Fibroblast of skin of scalp (primary cell): ENCODE measurements at places on chromosomes 12 and 14.

DNA sequence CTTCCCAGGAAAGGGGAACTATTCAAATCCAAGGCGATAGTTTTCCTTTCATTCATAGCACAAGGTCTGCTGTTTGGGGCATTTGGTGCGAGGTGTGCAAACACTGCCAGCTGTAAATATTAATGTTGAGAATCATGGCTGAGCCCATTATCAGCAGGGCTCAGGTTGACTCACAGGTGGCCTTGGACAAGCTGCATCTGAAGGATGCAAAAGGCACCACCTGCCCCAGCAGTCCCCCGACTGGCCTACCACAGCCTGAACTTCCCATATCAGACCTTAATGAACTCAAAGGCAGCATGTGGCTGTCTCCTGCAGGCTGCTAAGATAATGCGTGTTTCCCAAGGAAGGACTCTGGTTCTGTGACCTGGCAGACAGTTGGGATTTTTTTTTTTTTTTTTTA is 93.3 kb upstream of the MAP1LC3B2 start:
- no peak for DNase-seq

DNA sequence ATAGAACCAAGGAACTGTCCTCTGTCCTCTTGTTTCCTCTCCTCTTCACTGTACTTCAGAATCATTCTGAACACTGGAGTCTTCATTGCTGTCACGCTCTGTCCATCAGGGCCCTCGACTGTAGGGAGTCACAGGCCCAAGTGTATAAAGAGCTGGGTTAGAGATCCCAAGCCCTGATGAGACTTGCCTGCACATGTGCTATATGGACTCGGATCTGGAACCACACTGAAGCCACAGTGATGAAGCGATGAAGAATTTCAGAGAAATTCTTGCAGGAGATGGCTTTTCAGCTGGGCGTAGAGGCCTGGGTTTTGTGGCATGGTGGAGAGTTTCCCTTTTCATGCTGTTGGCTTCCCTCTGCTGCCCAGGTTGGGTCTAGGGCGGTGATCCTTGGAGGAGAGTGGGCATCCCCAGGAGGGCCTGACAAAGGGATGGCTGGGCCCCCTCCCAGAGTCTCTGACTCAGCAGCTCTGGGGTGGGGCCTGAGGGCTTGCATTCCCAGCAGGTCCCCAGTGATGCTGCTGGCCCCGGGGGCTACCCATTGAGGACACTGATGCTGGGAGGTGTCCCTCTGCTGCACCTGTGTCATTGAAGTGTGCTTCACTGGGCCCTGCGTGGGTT is 39.6 kb upstream of the YY1 start:
- DNase-seq, result no peak

- DNase-seq, result no peak
Observed at GRCh38 chr14:53570411-53571387, 385.9 kb downstream of the BMP4 start.

DNA sequence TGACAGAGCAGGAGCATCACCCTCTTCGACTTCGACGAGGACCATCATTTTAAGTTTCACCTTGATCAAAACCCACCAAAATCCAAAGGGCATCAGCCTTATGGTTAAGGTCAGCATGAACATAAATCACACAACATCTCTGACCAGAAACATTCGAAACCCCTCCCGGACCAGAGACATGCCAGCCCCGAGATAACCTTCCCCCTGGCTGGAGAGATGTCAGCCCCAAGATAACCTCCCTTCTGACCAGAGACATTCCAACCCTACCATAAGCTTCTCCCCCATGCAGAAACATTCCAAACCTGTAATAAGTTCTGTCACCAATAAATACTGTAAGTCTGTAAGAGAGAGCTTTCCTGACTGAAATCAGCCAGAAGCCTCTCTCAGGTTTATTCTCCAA is 6.3 kb downstream of the PCNX4 start:
- DNase-seq, result no peak

DNA sequence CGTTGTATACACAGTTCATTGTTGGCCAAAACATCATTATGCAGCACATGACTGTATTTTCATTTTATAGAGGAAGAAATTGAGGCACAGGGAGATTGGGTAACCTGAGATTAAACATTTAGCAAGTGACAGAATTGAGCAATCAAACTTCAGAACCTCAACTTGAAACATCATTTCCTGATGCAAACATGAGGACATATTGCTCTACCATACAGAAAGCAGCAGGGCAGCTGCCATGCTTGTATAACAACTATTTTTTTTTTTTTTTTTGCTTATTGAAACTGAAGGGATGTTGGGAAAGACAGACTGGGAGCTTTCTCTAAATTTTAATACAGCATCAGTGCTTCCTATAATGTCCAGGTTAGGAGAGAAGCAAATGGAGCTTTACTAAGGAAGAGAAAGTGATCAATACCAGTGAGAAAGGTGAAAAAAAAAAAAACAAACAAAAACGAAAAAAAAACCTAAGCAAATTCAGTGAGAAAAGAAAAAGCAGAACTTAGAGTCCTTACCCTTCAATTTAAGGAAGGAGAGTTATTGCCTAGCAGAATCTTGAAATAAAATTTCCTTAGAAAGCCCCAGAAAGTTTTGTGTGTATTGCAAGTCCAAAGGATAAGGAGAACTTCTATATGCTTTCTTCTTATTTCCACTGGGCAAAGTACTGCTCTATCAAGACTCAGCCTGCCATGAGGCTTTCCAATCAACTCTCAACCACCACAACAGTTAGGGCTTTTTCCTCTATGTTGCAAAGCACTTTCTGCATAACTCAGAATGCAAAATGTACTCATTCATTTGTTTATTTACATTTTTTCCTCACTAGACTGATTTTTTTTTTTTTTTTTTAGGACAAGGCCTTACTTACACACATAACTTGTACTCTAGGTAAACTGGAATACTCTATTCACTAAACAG is 21.6 kb downstream of the BTG1 start:
- DNase-seq, result no peak

DNA sequence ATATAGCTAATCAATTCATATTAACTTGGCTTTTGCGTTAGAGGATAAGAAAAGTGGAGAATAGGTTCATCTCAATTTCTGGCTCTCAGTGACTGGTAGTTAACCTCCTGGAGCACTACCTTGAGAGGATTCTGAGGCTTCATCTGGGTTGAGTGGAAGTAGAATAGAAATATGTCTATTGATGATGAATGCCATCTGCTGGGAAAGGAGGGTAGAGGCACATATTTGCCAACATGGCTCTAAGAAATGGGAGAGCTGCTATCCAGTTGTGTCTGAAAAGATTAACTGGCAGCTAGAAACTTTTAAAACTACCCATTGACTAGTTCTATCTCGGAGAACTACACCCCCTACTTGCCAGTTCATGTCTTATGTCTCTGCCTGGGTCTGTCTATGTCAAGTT is 530.1 kb downstream of the NRXN3 start:
- DNase-seq, result peak; percentile 6

- no peak for DNase-seq
Observed at GRCh38 chr12:127240249-127240929, 1026.6 kb upstream of the TMEM132C start.

- no peak for DNase-seq
Observed at GRCh38 chr12:3165078-3165980, 88.2 kb downstream of the TSPAN9 start.

- DNase-seq, result no peak
Observed at GRCh38 chr14:90541076-90541634, 144.3 kb downstream of the CALM1 start.

DNA sequence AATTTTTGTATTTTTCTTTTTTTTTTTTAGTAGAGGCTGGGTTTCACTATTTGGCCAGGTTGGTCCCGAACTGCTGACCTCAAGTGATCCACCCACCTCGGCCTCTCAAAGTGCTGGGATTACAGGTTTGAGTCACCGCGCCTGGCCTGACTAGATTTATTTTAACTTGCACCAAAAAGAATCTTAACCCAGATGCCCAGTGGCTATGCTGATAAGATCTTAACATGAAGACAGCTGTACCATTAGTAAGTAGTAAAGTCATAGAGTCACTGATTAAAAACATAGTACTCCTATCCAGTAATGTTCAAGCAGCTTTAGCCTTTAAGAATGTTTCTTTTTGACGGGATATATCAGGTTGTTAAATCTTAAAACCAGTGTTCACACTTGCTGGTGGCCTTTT is 1061.8 kb upstream of the FLRT2 start:
- DNase-seq, result no peak

- no peak for DNase-seq
Observed at GRCh38 chr12:29625359-29625953, 128.0 kb upstream of the OVCH1 start.

DNA sequence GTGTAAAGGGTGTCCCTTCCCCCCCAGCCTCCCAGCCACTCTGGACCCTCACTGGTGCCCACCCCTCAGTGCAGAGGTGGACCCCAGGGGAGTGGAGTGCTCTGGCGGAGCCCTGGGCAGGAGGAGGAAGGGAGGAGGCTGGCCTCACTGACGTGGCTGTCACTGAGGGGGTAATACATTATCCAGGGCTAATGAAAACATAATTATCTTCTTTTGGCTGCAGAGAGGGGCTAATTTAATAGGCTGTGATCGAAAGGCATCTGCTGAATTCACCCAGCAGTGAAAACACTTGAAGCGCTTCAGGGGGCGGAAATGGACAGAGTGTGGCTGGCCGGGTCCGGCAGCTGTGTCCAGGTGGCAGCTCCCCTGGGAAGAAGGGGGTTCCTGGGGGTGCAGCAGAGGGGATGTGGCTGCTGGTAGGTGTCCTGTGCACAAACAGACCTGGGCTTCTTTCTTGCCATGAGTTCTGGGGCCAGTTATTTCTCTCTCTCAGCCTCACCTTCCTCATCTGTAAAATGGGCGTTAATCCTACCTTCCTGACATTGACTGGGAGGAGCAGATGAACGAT is 3.7 kb upstream of the NOS1 start:
- no peak for DNase-seq

DNA sequence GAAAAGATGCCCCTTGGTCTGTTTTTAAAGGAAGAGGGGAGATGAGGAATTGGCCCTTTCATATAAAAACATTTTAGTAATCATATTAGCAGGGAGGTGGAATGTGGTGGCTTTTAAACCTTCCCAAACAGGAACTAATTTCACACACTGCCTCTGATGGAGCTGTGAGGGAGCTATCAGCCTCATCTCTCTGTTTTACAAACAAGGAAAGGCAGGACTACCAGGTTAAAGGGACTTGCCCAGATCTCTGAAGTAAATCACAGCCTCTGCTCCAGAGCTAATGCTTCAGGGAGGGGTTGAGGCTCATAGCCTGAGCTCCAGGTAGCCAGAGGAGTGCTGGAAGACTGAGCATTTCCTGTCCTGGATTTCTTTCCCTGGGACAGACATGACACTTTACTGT is 1.1 kb upstream of the BMP4 start:
- no peak for DNase-seq

DNA sequence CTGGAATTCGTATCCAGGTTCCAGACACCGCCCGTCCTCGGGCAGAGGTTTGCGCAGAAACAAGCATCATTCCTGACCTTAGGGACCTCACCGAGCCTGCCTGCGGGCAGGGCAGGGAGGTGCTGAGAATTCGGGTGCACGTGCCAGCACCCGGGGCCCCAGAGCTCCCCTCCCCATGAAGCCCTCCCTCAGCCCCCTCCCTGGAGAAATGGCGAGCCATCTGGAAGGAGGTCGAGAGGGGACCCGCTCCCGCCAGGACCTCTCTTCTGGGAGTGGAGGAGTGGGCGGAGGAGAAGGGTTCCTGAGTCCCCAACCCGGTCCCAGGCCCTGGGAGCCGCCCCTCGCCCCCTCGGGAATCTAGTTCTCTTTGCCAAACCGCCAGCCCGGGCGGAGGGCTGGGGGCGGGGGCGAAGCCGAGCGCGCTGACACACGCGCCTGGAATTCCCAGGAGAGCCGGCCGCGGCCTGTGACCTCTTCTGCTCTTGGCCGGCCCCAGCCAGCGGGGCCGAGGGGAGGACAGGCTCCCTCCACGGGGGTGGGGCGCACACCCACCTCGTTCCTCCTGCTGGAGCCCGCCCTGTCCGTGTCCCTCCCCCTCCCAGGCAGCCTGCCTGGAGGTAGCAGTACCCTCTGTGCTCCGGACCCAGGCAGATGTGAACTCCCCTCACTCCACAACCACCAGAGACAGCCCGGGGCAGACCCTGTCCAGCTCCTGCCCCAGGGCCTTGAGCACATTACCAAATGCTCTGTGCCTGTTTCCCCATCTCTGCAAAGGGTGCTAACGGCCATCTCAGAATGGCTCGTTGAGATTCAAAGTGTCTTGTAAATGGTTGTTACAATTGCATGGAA is 23.0 kb upstream of the GPR132 start:
- peak; percentile 63 for DNase-seq

DNA sequence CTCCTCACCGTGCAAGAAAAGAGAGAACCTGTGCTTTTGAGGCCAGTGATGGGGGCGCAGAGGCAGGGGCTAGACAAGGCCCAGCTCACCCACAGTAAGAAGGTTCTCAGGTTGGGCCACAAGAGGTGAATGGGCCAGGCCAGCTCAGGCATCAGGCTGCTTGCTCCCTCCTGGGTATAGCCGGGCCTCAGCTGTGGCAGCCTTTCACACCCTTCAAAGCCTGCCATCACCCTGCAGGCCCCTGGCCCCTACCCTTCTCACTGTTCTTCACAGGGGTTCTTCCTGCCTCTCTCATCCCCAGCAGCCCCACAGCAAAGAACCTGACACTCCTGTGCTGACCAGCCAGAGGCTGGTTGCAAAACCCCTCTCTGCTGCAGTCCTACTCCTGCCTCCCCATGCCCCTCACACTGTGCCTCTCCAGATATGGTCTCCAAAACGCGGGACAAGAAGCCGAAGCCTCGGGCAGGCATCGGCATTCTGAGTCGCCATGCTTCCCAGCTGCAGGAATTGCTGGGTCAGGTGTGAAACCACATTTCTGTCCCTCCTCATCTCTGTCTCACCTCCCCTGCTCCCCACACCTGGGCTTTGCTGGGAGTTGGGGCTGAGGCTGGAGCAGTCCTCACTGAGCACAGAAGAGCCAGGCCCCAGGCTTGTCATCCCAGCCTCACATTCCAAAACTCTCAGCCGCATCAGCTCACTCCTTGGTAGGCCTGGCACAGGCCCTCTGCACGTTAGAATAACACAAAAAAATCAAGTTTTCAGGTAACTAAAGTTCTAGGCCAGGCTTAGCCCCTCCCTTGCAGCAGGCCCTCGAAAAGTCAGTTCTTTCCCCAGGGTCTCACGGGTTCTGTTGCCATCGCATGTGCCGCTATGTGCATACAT is 6.9 kb upstream of the FAIM2 start:
- no peak for DNase-seq

GRCh38 chr14:53409289-53409688 is 256.2 kb upstream of the DDHD1 start:
- DNase-seq, result no peak

- no peak for DNase-seq
Observed at GRCh38 chr14:88488081-88488480, 66.7 kb downstream of the PTPN21 start.

- no peak for DNase-seq
Observed at GRCh38 chr14:100841761-100842403, 16.0 kb downstream of the MEG3 start.

- DNase-seq, result peak; percentile 62
Observed at GRCh38 chr14:61611880-61612630, 83.3 kb upstream of the HIF1A start.

GRCh38 chr14:104145826-104146601 is 7.6 kb downstream of the KIF26A start:
- DNase-seq, result no peak

GRCh38 chr12:127717278-127717677 is 549.7 kb upstream of the TMEM132C start:
- DNase-seq, result no peak

- DNase-seq, result peak; percentile 91
Observed at GRCh38 chr12:87157791-87158190, 871.4 kb downstream of the C12orf50 start.
